ENCODE measurements at places on chromosomes 3 and 15. TPM values are rescaled to one million over a fixed set of nuclear protein-coding genes. Genes with fewer than 3 reads are reported as not detected.
A peak's percentile ranks its signal among the peaks of the same experiment; 100 is the strongest.

DNA sequence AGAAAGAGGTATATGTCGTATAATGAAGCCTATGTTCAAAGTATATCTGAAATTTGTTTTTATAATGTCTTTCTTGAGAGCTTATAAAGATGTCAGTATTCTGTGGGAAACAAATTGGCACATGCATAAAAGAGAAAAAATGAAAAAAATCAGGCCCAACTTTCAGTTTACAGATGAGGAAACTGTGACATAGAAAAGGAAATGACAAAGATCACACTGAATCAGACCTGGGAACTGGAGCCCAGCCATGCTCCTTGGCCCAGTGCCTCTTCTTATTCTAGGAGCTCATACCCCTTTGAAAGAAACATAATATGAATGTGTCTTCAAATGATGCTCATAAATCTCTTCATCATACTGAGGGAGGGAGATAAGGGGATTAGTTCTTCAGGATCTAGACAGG lies 48.4 kb downstream of the TMEM44 start:
- no peak overlapping the region for H3K27ac ChIP-seq
- H3K36me3 ChIP-seq, result no peaks in the 10 kb centered on the region
- H3K27me3 ChIP-seq, result no peaks in the 10 kb centered on the region
- no peak for DNase-seq

QTRT2 gene
- 66.5 TPM for total RNA-seq

DNA sequence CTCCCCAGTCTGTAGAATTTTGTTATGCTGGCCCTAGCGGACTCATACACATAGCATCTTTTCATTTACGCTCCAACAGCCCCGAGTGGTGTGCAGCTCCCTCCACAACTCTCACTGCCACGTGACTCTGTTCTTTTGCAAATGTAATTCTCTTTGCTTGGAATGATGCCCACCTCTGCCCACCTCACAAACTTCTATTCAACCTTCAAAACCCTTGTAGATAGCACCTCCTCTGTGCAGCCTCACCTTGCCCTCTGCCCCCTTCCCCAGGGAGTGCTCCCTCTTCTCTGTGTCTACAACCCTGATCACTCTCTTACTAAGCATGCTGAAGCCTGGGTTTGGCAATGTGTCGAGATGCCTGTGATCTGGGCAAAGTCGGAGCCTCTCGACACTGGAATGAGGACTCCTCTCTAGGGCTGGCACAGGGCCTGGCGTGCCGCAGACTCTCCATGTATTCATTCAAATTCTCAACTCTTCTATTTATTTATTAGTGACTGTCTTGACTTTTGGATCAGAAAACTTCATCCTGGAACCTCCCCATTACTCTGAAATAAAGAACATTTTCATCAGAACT lies 73.5 kb downstream of the MGLL start:
- no peaks in the 10 kb centered on the region for H3K36me3 ChIP-seq
- no peak overlapping the region for H3K27ac ChIP-seq
- H3K4me1 ChIP-seq, result no peaks in the 10 kb centered on the region
- H3K27me3 ChIP-seq, result no peaks in the 10 kb centered on the region
- no peak overlapping the region for H3K4me3 ChIP-seq

KBTBD13 gene
- total RNA-seq, result not detected

GRCh38 chr3:107430214-107430995 lies 53.2 kb downstream of the CCDC54 start:
- H3K4me1 ChIP-seq, result no peaks in the 10 kb centered on the region
- H3K27me3 ChIP-seq, result peaks cover 34% of the 10 kb centered on the region
- H3K36me3 ChIP-seq, result no peaks in the 10 kb centered on the region
- H3K27ac ChIP-seq, result no peak overlapping the region
- peak overlapping the region; percentile 60 for H3K4me3 ChIP-seq

CLDN11 gene
- total RNA-seq, result 8.1 TPM

- no peaks in the 10 kb centered on the region for H3K36me3 ChIP-seq
- H3K4me1 ChIP-seq, result no peaks in the 10 kb centered on the region
- no peak overlapping the region for H3K27ac ChIP-seq
- H3K27me3 ChIP-seq, result no peaks in the 10 kb centered on the region
Measured at GRCh38 chr3:30221619-30222018, 384.8 kb upstream of the TGFBR2 start.

- DNase-seq, result no peak
- H3K36me3 ChIP-seq, result no peaks in the 10 kb centered on the region
- no peaks in the 10 kb centered on the region for H3K4me1 ChIP-seq
- no peaks in the 10 kb centered on the region for H3K27me3 ChIP-seq
Measured at GRCh38 chr3:158748237-158748828, 16.1 kb upstream of the RARRES1 start.

Data from GM23338 (cell line).